Thymus (tissue), 14 donors: ENCODE measurements at places on chromosomes 12 and 14.

GRCh38 chr14:91282954-91283645 lies 38.6 kb upstream of the GPR68 start:
- DNase-seq: no peak

- DNase-seq: peak; percentile 43
Measured at GRCh38 chr12:25322351-25322750, 71.6 kb upstream of the KRAS start.

- no peak for DNase-seq
Measured at GRCh38 chr14:57869617-57870016, 3.7 kb upstream of the SLC35F4 start.

GRCh38 chr14:26593357-26593756 lies 4.5 kb downstream of the NOVA1 start:
- DNase-seq: no peak

DNA sequence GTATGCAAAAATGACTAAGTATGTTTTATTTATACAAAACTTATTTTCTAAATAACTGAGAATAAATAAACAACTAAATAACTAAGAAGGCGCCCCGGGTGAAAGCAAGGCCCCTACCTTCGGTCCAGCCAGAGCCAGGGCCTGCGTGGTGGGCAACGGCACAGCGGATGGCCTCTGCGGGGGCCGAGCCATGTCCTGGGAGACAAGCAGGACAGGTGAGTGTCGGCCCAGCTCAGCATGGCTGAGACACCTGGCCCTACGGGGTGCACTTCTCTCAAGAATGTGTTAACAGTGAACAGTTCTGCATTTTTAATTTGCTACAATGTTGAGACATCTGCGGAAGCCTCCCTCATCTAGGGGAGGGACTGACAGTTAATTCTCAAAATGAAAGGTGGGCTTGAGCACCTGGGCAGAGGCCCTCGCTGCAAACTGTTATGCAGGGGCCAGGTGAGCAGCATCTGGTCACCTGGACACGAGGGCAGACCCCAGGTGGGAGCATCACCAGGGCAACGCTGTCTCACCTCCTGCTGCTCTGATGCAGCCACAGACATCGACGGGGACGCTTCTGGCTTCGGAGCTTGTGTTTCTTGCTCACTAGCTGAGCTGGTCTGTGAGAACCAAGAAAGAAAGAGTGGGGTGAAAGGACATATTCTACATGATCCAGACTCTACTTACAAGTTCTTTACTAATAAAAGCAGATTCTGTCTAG lies 31.8 kb downstream of the AMN start:
- no peak for DNase-seq

GRCh38 chr12:77070382-77070781 lies 5.0 kb upstream of the E2F7 start:
- no peak for DNase-seq

DNA sequence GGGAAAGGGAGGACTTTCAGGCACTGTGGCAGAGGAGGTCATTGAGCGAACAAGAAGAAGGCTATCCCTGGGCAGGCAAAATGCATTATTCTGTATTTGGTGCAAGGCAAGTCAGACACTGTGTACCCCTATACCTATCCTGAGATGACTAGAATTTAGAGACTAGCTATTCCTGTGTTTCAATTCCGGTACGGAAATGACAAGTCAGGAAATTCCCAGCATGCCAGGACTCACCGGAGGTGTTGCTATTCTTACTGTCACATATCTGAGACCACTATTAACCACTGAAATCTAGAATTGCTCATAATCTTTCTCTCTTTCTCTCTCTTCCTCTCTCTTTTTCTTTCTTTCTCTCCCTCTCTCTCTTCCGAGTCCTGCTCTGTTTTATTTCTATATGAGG lies 297.1 kb downstream of the PDZRN4 start:
- DNase-seq: no peak

- no peak for DNase-seq
Measured at GRCh38 chr12:118374909-118375308, 1.4 kb upstream of the SUDS3 start.

DNA sequence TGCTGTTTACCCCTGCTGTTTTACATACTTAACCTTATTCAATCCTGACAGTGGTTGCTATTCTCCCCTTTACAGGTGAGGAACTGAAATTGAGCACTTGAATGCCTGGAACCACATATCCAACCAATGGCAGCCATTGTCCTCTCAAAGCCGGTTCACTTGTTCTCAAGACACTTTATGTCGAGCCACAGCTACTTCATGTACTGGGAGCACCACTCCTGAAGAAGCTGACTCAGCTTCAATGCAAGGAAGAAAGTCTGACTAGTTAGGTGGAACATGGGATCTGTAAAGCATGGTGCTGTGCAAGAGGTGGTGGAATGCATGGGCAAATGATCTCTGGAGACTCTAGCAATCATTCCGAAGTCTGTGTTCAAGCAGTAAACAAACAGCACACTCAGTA lies 113.9 kb upstream of the CPM start:
- no peak for DNase-seq

DNA sequence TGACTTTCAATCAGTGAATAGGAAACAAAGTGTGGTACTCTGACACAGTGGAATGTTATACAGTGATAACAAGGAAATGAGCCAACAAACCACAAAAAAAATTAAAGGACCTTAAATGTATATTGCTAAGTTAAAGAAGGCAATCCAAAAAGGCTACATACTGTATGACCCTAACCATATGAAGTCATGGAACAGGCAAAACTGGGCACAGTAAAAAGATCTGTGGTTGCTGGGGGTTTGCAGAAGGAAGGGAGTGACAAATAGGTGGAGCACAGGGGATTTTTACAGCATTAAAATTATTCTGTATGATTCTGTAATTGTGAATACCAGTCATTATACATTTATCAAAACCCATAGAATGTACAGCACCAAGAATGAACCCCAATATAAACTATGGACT lies 112.6 kb downstream of the KCNC2 start:
- no peak for DNase-seq

DNA sequence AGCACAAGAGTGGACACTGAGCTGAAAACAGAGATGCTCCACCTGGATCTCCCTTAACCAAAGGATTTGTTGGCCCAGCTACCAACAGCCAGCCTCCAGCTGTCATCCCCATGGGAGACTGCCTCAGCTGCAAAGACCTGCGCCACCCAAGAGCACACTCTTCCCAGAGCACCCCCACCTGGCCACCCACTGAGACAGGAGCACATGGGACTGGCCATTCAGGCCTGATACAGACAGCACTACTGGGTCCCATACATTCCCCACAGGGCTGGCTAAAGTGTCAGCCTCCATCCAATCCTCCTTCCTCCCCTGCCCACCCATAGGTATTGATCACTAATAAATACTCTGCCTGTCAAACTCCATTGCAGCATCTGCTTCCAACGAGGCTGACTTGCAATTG lies 241.5 kb downstream of the BCL11B start:
- no peak for DNase-seq

DNA sequence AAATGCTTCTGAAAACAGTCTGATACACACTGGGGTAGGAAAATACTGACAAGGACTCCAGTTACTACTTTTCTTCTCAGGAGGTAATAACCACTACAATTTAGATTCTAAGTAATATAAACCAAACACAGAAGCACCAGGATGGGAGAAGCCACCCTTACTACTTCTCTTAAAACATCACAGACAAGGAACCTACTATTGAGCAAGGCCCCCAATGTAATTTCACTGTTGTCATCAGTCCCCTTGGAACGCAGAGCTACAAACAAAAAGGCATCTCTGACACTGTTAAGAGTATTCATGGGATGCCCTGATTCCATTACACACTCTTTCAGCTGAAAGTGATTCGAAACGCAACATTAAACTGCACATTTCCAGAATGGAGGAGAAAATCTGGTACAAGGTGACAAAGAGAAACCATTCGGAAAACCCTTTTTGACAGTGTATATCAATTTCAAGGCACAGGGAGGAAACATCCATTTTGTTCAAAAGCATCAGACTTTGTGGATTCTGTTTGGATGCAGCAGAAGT lies 185.9 kb downstream of the PPM1H start:
- no peak for DNase-seq

DNA sequence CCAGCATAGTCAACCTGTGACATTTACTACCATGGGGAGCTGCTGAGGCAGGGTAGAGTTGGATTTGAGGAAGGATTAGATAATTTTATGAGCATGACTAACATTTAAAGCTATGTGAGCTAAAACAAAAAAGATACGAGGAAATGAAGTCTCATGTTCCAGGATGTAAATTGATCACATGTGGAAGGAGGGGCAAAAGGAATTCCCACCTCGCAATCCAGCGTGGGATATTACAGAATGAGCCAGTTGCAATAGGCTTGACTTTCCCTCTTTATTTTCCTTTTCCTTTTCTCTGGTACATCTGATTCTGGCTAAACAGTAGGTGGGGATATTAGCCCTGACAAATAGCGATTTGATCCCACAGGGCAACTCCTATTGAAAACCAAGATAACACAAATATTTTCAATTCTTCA lies 214.9 kb upstream of the HMGA2 start:
- no peak for DNase-seq

GRCh38 chr12:76057326-76057725 lies 25.8 kb upstream of the PHLDA1 start:
- DNase-seq: no peak

GRCh38 chr14:50775357-50775756 lies 55.6 kb downstream of the NIN start:
- no peak for DNase-seq

DNA sequence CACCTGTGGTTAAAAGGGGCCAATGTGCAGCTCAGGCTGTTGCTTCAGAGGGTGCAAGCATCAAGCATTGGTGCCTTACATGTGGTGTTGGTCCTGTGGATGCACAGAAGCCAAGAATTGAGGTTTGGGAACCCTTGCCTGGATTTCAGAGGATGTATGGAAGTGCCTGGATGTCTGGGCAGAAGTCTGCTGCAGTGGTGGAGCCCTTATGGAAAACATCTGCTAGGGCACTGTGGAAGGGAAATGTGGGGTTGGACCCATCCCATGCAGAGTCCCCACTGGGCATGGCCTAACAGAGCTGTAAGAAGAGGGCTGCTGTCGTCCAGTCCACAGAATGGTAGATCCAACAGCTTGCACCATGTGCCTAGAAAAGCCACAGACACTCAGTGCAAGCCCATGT lies 36.6 kb downstream of the PCNX1 start:
- DNase-seq: no peak

DNA sequence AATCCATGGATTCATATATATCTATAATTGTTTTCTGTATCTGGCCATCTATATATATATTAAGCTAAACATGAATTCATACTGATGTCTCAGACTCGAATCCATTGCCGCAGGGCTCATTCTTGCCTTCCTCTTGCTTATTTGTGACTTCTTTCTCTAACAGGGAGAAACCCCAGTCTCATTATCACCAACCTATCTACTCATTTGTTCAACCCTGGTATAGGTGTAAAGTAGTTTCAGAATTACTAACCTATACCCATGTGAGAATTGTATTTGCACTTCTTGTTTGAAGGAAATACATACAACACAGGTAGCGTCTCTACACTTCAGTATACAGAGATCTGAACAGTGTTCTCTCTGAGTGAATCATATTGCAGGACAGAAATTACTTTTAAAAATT lies 77.7 kb downstream of the PTPN11 start:
- DNase-seq: no peak

- DNase-seq: no peak
Measured at GRCh38 chr12:90226211-90226610, 517.6 kb upstream of the ATP2B1 start.

DNA sequence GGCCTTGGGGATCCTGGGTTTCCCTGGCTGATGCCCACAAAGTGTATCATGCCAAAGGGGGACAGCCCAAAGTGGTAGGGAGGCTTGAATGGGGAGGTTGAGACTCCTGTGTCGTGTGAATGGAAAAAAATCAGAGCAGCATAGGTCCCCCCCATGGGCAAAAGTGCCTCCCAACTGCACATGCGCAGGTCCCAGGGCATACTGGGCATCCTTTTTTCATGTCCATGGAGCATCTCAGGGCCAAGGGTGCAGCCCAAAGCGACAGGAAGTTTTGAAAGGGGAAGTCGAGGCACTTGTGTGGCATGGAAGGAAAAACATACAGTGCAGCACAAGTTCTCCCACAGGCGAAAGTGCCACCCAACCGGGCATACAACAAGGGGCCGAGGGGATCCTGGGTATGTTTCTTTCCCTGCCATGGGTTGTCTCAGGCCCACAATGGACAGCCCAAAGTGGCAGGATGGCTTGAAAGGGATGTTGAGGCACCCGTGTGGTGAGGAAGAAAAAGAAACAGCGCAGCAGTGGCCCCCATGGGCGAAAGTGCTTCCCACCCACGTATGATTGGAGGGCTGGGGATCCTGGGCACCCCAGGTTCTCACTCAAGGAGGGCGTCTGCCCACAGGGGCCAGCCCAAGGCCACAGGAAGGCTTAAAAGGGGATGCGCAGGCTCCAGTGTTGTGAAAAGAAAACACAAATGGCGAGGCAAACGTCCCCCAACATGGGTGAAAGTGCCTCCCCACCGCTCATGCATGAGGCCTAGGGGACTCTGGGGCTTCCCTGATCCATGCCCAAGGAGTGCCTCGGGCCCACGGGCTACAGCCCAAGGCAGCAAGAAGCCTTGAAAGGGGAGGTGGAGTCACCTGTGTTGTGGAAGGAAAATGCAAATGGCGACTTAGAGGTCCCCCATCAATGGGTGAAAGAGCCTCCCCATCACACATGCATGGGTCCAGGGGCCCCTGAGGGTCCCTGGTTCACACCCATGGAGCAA lies 573.7 kb downstream of the ALG10 start:
- DNase-seq: no peak

- DNase-seq: peak; percentile 93
Measured at GRCh38 chr12:31896514-31897039, 62.6 kb upstream of the RESF1 start.

DNA sequence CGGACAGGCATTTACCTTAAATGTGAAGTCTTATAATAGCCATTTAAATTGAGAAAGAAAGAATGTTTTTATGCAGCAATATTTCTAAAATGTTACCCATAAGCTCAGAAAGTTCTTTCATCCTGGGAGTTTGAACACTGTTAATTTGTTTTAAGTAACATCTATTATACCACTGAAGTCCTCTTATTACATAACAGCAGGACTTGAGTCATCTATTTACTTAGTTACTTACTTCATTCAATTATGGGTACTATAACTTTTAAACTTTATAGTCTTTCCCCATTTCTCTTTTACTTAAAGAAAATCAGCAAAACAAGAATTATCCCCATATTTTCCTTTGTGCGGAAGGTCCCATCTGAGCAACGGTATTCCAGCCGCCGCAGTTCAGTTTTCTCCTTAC lies 473.1 kb downstream of the ETNK1 start:
- no peak for DNase-seq
